ENCODE measurements at places on chromosomes 3 and 15.

DNA sequence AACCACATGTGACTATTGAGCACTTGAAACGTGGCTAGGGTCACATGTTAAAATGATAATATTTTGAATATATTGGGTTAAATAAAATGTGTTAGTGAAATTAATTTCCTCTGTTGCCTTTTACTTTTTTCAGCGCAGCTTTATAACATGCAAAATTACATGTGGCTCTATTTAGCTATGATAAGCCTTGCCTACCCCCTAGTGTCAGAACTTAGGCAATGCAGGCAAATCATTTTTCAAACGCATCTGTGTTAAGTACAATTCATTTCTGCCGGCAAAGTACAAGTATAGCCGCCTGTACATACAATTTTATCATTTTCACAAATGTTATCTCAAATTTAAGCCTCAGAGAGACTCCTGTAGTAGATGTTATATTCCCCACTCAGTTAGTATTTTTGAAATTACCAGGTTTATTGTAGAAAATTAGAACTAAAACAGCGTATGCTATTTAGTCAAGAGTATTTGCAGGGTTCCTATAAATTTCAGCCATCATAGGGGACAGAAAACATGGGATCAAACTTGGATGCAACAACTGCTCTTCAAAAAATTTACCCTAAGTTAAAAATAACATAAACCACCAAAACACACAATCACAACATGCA is 56.1 kb downstream of the TAFA4 start:
- DNase-seq: peak; percentile 23

- DNase-seq: no peak
Measured at GRCh38 chr3:89787485-89787884, 680.1 kb downstream of the EPHA3 start.

GRCh38 chr3:153320585-153321128 is 158.6 kb downstream of the RAP2B start:
- no peak for DNase-seq

DNA sequence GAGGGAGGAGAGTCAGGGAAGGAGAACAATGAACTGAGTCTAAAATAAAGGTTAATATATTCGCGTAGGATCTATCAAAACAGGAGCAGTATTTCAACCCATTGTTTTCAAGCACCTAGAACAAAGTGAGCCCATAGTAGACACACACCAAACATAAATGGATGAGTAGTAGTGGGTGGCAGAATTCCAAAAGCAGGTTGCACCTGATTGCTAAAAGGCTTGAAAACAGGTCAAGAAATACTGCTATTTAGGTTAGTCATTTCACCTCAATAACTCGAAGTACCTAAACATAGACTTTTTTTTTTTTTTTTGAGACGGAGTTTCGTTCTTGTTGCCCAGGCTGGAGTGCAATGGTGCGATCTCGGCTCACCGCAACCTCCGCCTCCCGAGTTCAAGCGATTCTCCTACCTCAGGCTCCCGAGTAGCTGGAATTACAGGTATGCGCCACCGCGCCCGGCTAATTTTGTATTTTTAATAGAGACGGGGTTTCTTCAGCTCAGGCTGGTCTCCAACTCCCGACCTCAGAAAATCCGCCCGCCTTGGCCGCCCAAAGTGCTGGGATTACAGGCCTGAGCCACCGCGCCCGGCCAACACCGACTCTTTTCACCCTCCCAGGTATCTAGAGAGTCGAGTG is 855 bp upstream of the ABHD5 start:
- DNase-seq: no peak

DNA sequence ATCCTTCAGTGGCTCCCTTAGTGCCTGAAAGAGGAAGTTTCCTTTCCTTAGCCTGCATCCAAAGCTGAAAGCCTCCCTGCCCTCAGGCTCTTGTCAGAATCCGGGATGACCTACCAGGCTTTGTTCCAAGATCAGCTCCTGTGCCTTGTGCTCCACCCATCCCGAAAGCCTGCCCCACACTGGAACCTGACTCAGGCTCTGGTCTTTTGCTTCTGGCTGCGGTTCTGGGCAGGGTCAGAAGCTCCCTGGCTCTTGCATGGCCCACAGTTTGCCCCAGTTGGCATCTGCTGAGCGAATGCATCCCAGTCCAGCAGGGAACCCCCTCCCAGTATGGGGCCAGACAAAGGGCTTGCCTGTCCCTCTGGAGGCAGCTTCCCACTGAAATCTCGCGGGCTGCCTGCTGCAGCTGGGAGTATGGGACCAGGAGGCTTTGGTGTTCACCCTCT is 25.9 kb upstream of the KIF23 start:
- no peak for DNase-seq

DNA sequence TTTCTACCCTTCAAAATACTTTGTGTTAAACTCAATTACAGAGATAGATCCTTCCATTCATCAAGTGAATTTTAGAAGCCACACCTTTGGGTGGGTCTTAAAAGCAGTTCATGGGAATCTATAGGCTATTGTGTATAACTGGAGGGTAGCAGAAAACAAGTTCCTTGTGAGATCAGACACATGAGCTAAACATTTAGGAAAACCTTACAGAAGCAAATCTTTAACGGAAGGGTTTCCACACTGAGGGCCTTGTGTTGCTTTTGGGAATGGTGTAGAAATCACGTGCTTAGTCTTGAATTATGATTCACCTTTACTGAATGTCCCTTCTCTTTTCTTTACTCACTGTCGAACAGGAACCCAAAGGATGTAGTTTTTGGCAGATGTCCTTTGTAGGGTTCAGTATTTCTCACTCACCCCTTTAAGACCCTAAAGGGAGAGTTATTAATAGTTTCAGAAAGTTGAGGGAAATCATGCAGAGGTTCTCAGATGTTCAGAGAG is 257.3 kb upstream of the CTDSPL start:
- no peak for DNase-seq

GRCh38 chr3:66480666-66481065 is 20.2 kb downstream of the LRIG1 start:
- peak; percentile 14 for DNase-seq

GRCh38 chr3:182618981-182619591 is 174.2 kb upstream of the ATP11B start:
- DNase-seq: no peak

DNA sequence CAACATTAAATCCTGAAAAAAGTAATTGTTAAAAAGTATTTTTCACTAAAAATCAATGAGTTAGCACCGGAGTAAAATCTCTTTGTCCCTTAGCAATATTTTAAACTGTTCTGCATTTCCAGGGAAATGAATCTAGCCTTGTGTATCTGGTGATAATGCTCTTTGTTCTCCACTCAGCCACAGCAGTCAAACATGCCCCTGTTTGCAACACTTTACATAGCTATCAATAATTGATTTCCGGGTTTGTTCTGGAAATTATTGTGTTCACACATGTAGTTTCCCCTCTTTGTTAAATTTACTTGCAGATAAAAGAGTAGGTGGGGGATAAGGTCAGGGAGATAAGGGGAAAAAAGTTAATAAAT is 3.6 kb upstream of the A4GNT start:
- DNase-seq: no peak

DNA sequence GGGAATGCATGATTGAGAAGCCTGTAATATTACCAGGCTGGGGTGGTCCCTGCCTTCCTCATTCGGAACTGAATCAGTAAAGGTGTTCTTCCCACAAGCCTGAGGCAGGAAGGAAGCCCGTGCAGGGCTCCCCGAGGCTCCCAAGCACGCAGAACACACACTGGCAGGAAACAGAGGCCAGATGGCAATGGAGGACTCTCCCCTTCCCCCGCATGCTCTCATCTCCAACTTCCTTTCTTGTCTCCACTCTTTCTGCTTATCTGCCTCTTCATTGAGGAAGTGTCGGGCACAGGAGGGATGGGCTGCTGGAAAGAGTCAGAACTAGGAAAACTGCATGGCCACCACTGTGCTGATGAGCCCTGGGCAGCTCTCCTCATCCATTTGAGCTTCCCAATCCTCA is 123.5 kb downstream of the NUP210 start:
- no peak for DNase-seq

GRCh38 chr3:55440104-55440708 is 46.9 kb downstream of the WNT5A start:
- no peak for DNase-seq

GRCh38 chr3:87350367-87351199 is 74.2 kb upstream of the POU1F1 start:
- peak; percentile 8 for DNase-seq

- no peak for DNase-seq
Measured at GRCh38 chr3:125061170-125061569, 5.4 kb upstream of the HEG1 start.

DNA sequence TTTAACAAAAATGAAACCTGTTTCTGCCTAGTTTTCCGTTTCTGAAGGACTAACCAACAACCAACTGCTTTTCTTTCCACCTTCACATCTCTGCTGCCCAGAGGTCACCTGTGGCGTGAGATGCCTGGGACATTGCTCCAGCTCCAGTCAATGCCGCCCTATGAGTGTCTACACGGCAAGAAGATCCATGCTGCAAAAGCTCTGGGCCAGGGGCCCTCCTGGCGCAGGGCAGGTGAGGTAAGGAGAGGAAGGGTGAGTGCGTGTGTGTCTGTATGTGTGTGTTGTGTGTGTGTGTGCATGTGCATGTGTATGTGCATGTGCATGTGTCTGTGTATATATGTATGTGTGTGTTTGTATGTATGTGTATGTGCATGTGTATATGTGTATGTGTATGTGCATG is 131.4 kb downstream of the NSMCE3 start:
- DNase-seq: no peak

- DNase-seq: no peak
Measured at GRCh38 chr15:68384451-68385239, 47.3 kb downstream of the ITGA11 start.

- no peak for DNase-seq
Measured at GRCh38 chr3:52237657-52238172, 1.2 kb downstream of the TWF2 start.

- DNase-seq: no peak
Measured at GRCh38 chr15:38304481-38304880, 51.8 kb downstream of the SPRED1 start.

- DNase-seq: no peak
Measured at GRCh38 chr3:50325497-50326181, 2.4 kb downstream of the TUSC2 start.
